ENCODE measurements at places on chromosomes 2 and 18. TPM values are rescaled to one million over a fixed set of nuclear protein-coding genes. Genes with fewer than 3 reads are reported as not detected.

GRCh38 chr18:11676867-11677266 lies 12.2 kb upstream of the GNAL start:
- peak; percentile 78 for DNase-seq

DNA sequence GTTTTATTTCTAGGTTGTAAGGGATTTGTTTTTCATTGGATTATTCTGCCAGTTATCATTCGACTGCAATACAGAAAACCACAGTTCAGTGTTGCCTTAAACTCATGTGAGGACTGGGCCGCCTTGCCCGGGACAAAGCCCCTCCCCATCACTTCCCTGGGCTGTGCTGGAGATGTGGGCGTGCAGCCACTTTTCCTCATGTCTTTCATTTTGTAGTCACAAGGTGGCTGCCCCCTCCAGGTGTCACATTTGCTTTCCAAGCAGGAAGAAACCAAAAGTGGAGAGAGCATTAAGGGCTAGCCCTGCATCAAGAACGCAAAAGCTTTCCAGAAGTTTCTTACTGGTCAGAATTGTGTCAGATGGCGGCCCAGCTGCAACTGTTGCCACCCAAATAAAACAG lies 492.5 kb upstream of the ID2 start:
- DNase-seq: no peak

DNA sequence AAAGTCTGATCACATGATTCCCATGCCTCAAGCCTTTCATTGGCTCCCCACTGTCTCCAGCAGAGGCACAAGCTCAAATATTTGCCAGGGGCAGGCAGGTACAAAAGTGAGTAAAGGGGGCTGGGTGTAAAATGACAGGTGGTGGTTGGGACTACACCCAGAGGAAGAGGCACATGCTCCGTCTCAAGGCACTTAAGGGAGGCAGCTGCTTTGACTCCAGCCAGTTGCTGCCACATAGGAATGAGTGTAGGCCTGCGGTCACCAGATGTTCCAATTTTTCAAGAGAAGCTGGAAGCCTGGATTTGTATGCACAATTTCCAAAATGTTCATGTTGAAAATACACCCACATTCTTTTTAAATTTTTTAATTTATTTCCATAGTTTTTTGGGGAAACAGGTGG lies 164.4 kb downstream of the UPP2 start:
- no peak for DNase-seq

- no peak for DNase-seq
These were observed 373.1 kb downstream of the TGIF1 start for GRCh38 chr18:3823073-3823472.

DNA sequence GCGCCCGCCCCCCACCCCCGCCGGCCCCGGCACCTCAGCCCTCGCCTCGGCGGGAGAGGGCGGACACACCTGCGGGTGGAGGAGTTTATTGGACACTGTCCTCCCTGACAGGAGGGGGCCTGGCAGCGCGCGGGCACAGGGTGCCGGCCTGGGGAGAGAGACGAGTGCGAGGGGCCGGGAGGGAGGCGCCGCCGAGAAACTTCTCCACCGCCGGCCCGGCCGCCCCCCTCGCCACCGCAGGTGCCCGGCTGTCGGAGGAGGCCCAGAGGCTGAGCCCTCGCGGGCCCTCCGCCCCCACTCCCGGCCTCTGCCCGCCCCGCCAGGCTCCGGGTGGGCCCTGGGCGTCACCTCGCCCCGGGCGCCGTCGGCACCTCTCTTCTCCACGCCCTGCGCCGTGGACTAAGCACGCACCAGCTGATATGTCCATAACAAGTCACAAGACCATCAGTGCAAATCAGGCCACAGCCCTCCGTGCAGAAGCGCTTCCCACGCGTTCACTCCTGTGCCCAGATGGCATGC lies 311.3 kb downstream of the CELF4 start:
- DNase-seq: no peak

MEP1B gene
- total RNA-seq: not detected
